Muscle of back (tissue), 13 donors: ENCODE measurements at places on chromosomes 4 and X. TPM values are rescaled to one million over a fixed set of nuclear protein-coding genes. Genes with fewer than 3 reads are reported as not detected.

The BEND2 gene
- not detected for polyA plus RNA-seq

The CYSLTR1 gene
- polyA plus RNA-seq, result 10.4 TPM

The SPON2 gene
- 35.8 TPM for polyA plus RNA-seq

The LRCH2 gene
- polyA plus RNA-seq, result 6.5 TPM

The TECRL gene
- polyA plus RNA-seq, result 22.2 TPM

The OPN1MW2 gene
- not detected for polyA plus RNA-seq

The ERAS gene
- not detected for polyA plus RNA-seq

- no peak for DNase-seq
Observed at GRCh38 chrX:154016366-154017076, 3.2 kb downstream of the IRAK1 start.

GRCh38 chr4:66647476-66647875 lies 897.8 kb downstream of the CENPC start:
- no peak for DNase-seq

GRCh38 chr4:157225096-157225495 lies 4.6 kb downstream of the GRIA2 start:
- DNase-seq, result no peak

DNA sequence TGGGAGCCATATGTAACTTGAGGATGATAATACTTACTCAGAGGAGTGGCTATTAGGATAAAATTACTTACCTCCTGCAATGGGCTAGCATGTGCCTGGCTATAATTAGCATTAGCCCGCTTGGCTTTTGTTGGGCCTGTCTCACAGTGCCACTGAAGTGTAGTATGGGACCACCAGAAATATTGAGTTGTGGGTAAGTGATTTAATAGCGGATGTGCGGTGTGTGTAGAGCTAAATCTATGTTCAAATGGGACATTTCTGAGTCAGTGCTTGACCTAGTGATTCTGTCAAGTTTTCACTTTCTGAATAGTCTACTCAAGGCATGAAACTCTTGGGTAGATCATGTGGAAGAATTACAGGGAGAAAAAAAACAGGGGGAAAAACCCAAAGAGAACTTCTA lies 3.5 kb upstream of the CLNK start:
- no peak for DNase-seq

DNA sequence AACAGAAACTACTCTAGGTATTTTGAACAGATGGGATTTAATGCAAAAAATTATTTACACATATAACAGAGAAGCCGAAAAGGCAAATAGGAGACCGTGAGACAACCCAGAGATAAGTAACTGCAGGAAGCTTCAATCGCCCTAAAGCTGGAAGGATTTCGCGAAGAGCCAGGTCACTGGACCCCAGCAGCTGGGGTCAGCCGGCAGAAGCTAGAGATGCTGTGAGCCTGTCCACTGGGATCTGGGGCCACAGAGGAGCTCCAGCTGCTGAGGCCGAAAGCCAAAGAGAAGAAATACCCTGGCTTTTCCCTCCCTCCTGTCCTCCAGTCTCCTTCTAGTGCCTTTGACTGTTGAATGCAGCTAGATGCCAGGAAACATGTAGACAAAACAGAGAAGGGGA lies 192.8 kb upstream of the BCOR start:
- DNase-seq, result no peak

- DNase-seq, result no peak
Observed at GRCh38 chr4:178296669-178297068, 854.4 kb upstream of the AGA start.

- DNase-seq, result no peak
Observed at GRCh38 chr4:42425146-42426065, 28.1 kb downstream of the SHISA3 start.

GRCh38 chr4:76772498-76773106 lies 125.3 kb downstream of the SOWAHB start:
- DNase-seq, result peak; percentile 60

DNA sequence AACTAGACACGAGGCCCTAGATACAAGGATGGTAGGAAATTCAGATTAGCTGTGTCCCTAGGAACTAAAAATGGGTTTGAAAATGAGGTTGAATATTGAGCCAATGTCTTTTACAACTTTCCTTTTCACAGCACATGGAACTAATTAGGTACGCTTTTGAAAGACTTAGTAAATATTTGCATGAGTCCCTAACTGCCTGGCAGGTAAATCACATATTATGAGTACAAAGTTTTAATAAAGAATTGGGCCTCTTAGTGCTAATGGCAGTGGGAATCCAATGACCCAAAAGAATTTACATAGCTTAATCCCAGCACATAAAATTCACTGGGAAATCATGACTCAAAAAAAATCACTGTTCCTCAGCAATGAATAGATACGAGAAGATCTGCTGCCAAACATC lies 16.8 kb downstream of the MUC7 start:
- DNase-seq, result peak; percentile 22

DNA sequence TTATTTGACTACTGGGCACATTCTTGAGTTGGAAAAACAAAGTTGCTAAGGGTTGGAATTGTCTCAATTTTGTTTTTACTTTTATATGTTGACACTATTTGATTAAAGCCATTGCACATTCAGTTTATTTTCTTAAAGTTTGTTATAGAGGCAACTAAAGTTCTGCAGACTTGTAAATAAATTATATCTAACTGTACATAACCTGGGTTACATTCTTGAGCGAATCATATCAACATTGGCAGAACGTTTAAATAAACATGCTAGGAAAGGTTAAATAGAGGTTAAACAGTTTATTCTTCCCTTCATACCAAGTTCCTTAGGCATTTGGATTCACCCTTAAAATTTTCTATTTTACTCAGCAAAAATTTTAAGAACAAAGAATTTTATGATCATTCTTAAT lies 74.5 kb downstream of the UCHL1 start:
- no peak for DNase-seq

DNA sequence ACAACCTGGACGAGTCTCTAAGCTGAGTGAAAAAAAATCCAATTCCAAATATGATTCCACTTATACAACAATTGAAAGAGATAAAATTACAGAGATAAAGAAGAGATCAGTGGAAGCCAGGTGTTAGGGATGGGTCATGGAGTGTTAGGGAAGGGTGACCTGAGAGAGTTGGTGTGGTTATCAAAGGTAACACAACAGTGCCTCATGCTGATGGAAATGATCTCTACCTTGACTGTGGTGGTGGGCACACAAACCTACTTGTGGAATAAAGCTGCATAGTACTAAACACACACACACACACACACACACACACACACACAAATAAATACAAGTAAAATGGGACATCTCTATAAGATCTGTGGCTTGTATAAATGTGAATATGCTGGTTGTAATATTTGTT lies 26.0 kb downstream of the BEND2 start:
- DNase-seq, result no peak

DNA sequence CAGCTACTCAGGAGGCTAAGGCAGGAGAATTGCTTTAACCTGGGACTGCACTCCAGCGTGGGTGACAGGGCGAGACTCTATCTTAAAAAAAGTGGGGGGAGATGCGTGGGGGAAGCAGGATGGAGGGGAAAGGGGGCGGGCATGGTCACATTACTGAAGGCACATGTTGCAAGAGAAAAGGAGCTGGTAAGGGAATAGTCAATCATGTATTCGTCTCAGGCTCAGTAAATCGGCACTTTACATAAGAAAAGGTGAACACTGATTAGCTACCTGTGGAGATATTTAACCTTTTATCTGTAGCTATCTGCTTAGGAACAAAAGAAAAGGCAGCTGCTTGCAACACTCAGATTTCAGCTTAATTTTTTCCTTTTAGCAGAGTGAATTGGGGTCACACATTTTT lies 132.5 kb downstream of the PLS3 start:
- no peak for DNase-seq

DNA sequence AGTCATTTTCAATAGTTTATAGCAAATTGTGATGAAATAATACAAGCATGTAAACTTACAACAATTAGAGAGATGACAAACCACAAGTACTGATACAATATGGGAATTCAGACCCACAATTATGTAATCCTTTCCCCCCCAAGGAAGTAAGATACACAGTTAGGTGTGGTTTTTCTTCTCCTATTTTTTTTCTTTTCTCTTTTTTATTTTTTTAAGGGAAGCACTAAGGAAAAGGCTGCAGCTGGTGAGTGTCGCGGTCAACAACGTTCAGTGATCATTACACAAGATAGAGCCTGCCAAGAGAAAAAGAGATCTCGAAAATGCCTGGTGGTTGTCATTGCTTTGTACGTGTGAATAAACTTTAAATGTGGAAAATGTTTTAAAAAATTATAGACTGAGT lies 9.8 kb downstream of the NDNF start:
- DNase-seq, result peak; percentile 38

- no peak for DNase-seq
Observed at GRCh38 chr4:40350627-40351227, 15.6 kb downstream of the CHRNA9 start.

DNA sequence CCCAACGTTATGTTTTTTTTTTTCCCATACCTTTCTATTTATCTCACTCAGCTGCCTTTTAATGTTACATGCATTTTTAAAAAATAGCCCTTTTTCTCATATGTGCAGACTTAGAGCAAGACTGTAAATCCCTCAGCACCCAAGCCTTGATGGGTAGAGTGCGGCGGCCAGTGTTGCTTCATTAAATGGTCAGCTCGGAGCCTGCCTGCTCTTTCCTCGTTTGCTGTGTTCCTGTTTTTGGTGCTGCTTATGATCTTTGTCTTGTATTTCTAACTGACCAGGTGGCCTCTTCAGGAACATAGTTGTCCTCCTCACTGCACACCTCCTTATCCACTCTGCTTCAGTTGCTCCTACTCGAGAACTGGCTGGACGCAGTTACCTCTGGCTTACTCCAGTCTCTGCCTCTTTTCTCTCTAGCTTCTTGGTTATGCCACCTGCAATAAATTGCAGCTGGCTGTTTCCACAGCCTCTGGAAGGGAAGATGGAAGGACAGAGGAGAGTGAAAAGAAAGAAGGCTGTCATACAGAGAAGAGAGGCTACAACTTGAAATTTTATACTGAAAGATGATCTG lies 10.7 kb downstream of the RBPJ start:
- no peak for DNase-seq

DNA sequence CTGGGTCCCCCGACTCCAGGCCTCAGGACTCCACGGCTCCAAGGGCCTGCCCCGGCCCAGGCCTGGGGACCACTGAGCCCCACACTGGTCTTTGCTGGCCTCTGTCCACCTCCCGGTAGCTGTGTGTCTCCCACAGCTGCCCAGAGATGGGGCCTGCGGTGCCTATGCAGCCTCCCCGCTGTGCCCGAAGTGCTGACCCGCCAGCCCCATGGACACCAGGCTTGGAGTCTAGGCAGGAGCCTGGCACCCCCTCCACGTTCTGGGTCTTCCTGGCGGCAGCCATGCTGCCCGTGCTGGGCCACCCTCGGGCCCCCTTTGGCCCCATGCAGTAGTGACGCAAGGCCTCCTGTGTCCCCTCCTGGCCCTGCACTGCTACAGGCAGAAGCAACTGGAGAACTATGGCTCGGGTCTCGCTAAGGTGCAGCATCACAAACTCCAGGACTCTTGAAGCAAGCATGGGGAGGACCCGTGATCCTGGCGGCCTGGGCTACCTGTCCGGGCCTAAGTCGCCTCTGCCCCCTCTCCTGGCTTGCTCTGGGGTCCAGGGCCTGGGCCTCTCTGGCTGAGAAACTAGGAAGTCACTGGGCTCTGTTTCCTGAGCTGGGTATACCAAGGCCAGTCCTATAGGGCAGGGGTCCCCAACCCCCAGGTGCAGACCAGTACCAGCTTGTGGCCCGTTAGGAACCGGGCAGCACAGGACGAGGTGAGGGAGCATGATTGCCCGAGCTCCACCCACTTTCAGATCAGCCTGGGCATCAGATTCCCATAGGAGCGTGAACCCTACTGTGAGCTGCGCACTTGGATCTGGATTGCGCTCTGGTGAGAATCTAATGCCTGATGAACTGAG lies 917 bp downstream of the MYL5 start:
- DNase-seq, result no peak

- DNase-seq, result peak; percentile 34
Observed at GRCh38 chr4:149521611-149522425, 293.8 kb downstream of the IQCM start.

GRCh38 chr4:166195101-166195500 lies 322.1 kb downstream of the TLL1 start:
- no peak for DNase-seq
